Dorsolateral prefrontal cortex (tissue), 122 donors: ENCODE measurements at places on chromosomes 5 and 9. TPM values are rescaled to one million over a fixed set of nuclear protein-coding genes. Genes with fewer than 3 reads are reported as not detected.

The HTR1A gene
- 23.2 TPM for total RNA-seq

The BTNL8 gene
- total RNA-seq = 0.54 TPM

The PARP8 gene
- total RNA-seq = 44.2 TPM

The POLR3G gene
- total RNA-seq = 9.4 TPM
